Kidney epithelial cell (primary cell): ENCODE measurements at places on chromosomes 12 and 14. TPM values are rescaled to one million over a fixed set of nuclear protein-coding genes. Genes with fewer than 3 reads are reported as not detected.

GRCh38 chr14:78610994-78611393 lies 440.8 kb downstream of the NRXN3 start:
- no peak for DNase-seq

- DNase-seq = no peak
These were observed 900 bp downstream of the C2CD5 start for GRCh38 chr12:22543246-22544037.

DNA sequence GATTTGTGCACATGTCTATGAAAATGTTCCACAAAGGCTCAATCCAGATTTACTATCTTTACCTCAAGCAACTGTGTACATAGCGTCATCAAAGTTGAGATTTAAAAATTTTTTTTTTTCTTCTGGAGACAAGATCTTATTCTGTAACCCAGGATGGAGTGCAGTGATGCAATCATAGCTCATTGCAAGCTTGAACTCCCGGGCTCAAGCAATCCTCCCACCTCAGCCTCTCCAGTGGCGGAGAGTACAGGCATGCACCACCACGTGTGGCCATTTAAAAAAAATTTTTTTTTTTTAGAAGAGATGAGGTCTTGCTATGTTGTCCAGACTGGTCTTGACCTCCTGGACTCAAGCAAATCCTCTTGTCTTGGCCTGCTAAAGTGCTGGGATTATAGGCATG lies 2.3 kb downstream of the COCH start:
- no peak for DNase-seq

SLC24A4 gene
- total RNA-seq = not detected in 2 replicates

DNA sequence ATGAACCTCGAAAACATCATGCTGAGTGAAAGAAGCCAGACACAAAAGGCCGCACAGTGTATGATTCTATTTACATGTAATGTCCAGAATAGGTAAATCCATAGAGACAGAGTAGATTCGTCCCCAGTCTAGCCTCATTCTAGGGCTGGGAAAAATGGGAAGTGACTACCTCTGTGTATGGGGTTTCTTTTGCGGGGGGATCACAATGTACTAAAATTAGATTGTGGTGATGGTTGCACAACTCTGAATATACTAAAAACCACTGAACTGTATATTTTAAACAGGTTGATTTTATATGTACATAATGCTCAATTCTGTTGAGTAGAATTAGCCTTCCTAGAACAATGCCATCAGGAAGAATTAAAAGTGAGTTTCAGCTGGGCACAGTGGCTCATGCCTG lies 6.3 kb upstream of the RILPL2 start:
- no peak for DNase-seq

GRCh38 chr12:98374007-98374406 lies 141.4 kb upstream of the TMPO start:
- no peak for DNase-seq

DNA sequence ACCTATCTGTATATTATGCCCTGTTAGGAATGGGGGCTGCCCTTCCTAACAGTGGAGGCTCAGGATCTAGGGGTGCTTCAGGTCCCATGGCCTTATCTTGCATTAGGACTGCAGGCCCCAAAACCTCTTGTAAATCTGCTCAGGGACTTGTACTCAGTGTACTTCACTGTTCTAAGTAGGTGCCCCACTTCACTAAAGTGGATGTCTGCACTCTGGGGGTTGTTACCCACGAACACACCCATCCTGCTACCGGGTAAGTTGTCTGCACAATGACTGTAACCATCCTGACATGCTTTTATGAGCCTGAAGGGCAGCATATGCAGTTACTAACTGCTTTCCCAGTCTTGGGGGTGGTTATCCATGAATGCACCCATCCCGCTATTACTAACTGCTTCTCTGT lies 163.0 kb downstream of the PTCSC3 start:
- DNase-seq = no peak

GRCh38 chr12:72024613-72025012 lies 86.0 kb downstream of the TPH2 start:
- DNase-seq = peak; percentile 90

VRTN gene
- not detected in 2 replicates for total RNA-seq

LBHD2 gene
- total RNA-seq = not detected in 2 replicates

GRCh38 chr14:35879151-35879648 lies 53.1 kb downstream of the BRMS1L start:
- DNase-seq = no peak

CCDC175 gene
- not detected in 2 replicates for total RNA-seq

LARP4 gene
- total RNA-seq = 21.9 and 23.5 TPM in 2 replicates

DNA sequence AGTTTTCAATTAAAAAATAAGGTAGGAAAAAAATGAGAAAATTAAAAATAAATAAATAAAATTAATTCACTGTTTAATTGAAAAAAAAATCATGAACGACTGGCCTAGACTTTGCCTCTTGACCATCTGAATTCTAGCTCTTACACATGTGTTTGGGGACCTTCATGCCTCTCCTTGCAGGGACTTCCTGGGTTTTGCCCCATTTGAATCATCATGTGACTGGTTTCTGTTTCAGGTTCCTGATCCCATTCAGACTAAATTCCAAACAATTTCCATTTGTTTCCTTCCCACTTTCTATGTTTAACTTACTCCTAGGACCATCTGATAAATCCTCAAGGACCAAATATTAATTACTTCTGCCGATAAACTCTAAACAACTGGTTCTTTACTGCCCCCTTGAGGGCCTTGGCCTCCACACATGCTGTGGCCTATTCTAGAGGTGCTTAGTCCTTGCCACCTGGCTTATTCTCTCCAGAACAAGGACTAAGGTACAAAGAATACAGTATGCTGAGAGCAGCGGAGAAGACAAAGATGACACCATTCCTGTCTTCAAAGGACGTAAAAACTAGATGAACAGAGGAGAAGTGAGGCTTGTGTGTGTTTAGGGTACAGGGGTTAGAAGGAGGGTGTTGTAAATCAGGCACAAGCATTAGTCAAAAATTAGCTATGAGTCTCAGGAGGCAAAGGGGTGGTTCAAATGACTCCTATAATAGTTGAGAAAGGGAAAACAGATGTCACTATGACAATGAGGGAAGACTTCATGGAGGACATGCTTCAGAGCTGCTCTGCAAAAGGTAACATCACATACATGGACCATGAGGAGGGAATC lies 125.8 kb upstream of the AVPR1A start:
- no peak for DNase-seq

KRT83 gene
- not detected in 2 replicates for total RNA-seq

DNA sequence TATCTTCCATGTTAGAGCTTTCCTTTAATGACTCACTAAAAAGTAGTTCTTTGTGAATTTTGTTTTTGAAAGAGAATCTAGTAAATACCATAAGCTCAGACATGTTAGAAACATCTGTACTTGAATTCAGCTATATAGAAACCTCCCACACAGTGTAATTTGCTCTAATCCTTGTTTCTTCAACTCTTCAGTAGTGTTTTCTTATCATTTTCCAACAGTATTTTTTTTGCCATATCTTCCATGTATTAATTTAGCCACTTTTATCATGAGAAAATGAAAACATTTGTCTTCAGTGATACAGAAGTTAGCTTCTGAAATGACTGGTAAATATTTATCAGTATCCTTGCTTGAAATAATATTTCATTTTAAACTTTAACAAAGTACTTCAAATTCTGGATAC lies 73.6 kb downstream of the ARID2 start:
- DNase-seq = no peak

GRCh38 chr12:52006726-52007157 lies at the start of gene TAMALIN:
TSS of gene TAMALIN (plus strand) at chr12:52006946. CDS start at chr12:52007020, 74 bp downstream.
- no peak for DNase-seq
